ENCODE measurements at places on chromosomes 5 and 9.

DNA sequence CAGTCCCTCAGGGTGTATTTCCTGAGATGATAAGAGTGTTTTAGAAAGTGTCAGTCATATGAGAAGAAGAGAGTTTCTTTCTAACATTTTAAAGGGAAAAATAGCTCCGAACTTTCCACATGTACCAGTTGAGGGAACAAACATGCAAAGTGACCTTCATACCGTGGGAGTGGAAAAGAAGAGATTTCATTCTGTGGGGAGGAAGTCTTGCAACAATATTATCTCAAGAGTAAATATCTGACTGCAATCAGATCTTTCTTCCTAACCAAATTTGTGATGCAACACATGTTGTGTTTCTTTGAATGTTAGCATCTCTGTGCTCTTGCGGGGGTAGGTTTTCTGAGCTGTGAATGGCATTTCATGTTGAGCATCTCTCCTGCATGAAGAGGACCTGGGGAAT is 30.6 kb downstream of the ANKRD55 start:
- no peak for DNase-seq

- DNase-seq: peak; percentile 70
These were observed 3.2 kb downstream of the RAB24 start for GRCh38 chr5:177300236-177300880.

- DNase-seq: peak; percentile 87
These were observed 101.7 kb upstream of the SPATA31D4 start for GRCh38 chr9:81826517-81826906.

DNA sequence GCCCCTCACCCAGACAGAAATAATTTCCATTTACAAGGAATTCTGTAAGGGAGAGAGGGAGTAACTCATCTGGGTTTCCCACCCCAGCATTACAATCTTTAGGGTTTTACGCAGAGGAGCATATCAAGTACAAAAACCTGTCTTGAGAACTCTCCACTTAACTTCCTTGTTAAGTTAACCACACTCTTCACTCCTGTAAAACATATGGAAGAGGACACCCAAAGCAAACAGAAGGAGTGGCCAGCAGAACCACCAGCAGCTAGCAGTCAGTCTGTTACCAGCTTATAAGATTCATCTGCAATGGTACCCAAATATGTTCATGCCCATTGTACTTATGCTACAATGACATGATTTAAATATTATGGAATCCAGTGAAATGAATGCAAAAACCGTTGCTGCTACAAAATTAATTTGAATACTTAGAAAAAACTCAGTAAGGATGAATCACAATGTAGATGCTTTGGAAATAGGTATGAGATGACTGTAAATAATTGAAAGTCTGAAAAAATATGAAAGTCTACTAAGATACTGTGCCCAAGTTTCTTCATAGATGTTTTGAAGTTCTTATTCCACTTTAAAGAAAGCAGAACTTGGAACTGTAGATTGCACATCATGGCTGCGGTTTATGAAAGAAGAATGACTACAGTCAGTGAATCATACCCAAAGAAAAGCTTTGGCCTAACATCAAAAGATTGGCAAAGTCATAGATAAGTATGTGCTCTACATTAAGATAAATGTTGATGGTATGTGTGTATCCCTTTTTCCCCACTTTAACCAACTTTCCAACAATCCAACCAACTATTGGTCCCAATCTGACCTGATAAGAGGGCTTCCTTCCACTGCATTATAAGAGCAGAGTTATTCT is 233.6 kb downstream of the ACTL7B start:
- no peak for DNase-seq
